Activated CD4-positive, alpha-beta T cell treated with anti-CD3 and anti-CD28 coated beads, Interleukin-2, amount 50 U/mL, for 4 hours (primary cell): ENCODE measurements at places on chromosomes 7 and 10.

DNA sequence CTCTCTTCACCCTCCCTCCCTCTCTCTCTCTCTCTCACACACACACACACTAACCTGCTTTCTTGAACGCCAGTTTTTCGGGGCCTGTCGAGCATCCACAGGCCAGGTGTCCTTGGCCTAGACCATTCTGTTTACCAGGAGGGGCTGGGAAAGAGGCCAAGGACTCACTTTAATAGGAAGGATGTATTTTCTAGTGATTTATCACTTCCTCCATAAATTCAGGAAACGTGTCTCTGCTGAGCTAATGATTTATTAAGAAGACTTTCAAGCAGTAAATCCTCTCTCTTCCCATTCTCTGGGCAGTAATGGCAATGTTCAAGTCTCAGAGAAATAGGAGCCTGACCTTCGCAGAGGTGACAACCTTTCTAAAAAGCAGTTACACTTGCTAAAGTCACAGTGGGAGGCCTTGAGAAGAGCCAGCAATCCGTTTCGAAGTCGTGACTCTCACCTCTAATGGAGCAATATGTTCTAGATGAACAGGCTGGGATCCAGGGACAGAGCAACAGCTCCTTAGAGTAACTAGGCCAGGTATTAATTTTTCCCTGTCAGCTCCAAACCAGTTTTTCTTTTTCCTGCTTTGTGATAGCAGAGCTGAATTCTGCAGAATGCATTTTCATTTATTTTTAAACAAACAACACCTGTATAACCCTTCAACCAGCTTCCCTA, 1357.5 kb upstream of the SORCS1 start:
- no peak for DNase-seq

GRCh38 chr7:19713676-19714075, 4.8 kb upstream of the POLR1F start:
- DNase-seq, result peak; percentile 34

- DNase-seq, result no peak
Measured at GRCh38 chr10:127145173-127145572, 51.2 kb downstream of the INSYN2A start.

- DNase-seq, result no peak
Measured at GRCh38 chr10:67785098-67785497, 52.9 kb downstream of the DNAJC12 start.
